ENCODE measurements at places on chromosomes 6 and 20.
A peak's percentile ranks its signal among the peaks of the same experiment; 100 is the strongest.

- no peak for DNase-seq
These were observed 112.1 kb downstream of the TOX2 start for GRCh38 chr20:44026647-44027342.

- DNase-seq = no peak
These were observed 853 bp downstream of the SLC22A3 start for GRCh38 chr6:160349020-160349441.

GRCh38 chr6:55569638-55570037, 9.4 kb downstream of the HMGCLL1 start:
- no peak for DNase-seq

DNA sequence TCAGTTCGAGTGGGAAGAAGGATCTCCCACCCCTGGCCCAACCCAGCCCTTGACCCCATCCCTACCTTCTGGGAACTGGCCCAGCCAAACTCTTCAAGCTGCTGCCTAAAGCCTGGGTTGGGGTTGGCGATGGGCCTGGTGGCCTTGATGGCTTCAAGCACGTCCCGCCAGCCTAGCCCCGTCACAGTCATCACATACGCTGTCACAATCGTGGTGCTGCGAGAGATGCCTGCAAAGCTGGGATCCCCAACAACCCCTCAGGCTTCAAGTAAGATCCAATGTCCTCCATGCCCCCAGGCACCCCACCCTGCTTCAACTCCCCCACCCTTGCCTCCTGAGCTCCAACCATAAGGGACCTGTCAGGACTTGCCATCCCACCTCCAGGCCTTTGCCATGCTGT, 7.8 kb downstream of the DUSP15 start:
- DNase-seq = no peak

DNA sequence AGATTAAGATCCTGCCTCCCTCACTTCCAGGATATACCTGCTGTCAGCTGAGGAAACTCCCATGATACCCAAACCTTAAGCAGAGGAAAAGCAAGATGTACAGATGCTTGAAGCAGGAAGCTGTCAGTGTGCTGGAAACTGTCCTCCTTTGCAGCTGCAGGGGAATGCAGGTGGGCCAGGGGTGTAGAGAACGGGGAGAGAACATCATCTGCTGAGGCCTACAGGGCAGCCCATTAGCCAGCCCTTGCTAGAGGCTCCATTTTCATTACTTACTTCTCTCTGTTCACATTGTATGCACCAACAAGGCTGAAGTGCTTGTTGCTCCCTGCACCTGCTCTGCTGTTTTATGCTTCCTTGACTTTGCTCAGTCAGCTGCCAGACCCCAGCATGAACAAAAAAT, 119.1 kb downstream of the PRND start:
- no peak for DNase-seq

DNA sequence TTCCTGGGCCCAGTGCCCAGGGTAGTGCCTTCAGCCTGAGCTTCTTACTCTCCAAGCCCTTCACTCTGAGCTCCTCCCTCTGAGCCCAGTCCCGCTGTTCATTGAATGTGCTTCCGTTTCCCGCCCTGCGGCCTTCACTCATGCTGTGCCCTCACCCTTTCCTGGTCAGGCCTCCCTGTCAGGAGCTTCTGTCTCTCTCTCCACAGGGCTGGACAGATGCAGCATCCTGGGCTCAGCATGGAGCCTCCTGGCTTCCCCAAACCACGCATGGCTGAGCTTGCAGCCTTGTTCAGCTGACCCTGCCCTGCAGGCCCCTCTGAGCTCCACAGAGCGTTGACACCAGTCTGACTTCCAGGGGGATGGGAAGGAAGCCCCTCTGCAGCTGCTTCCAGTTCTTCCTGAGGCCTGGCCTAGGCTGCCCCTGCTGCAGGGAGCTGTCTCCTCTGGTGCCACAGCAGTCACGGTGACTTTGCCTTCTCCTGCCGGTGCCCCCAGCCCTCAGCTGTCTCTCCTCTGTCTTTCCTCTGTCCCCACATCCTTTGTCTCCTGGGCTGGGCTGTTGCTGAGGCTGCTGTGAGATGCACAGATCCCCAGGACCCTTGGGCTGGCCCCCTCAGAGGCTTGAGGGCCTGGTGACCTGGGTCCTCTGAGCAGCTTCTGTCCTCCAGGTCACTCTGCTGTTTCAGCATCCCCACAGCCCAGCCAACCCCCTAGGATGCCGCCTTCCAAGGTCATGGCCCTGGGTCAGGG, 7.9 kb upstream of the MYT1 start:
- no peak for DNase-seq

- no peak for DNase-seq
These were observed 25.7 kb upstream of the MRAP2 start for GRCh38 chr6:84007871-84008270.

DNA sequence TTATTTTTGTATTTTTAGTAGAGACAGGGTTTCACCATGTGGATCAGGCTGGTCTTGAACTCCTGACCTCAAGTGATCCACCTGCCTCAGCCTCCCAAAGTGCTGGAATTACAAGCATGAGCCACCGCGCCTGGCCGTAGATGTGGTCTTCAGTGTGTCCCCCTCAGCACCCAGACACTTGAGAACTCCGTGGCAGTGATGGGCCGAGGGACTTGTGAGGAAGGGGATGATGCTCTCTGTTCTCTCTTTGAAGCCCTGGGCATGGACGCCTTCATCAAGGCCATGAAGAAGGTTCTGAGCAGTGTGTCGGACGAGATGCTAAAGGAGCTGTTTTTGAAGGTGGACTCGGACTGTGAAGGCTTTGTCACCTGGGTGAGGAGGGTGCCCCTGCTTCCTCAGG, 16.9 kb downstream of the EFCAB8 start:
- no peak for DNase-seq

GRCh38 chr6:138246650-138247440, 28.6 kb upstream of the PBOV1 start:
- no peak for DNase-seq

GRCh38 chr6:4906293-4907276, 97.3 kb downstream of the RPP40 start:
- no peak for DNase-seq

DNA sequence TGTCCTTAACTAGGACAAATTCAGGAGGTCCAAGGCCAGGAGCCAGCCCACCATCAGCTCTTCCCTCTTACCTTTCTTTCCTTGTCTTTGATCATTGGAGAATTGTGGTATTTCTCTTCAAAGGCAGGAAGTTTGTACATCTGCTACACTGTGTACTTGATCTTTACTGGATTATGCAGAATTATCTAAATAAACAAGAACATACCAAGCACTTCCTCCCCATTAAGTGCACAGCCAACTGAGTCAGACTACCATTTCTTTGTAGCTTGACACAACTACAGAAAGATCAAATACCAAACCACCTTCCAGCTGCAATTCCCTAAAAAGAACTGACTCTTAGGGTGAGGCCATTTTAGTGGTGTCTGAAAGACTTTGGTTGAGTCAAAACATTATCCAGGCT, 195.1 kb downstream of the HDGFL1 start:
- no peak for DNase-seq

DNA sequence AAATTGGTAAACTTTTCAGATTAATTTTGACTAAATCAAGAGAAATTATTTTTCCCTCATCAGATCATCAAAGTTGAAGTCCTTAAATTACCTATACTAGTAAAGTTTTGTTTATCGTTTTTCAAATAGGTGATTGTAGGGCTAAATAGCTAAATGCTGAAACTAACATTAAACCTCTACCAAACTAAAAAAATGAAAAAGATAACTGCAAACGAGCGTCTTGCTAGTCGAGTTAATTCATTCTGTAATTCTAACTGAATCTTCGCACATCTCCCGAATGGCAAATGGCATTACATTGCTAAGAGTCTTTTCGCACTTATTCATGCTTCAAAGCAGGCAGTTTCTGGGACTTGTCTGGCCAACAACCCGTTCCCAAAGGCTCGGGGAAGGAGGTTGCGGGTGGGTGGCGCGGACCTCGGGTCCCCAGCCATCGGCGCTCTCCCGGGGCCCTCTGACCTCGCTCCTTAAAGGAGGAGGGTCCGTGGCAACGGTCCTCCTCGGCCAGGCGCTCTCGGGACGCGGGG, 43.8 kb downstream of the POPDC3 start:
- peak; percentile 13 for DNase-seq

DNA sequence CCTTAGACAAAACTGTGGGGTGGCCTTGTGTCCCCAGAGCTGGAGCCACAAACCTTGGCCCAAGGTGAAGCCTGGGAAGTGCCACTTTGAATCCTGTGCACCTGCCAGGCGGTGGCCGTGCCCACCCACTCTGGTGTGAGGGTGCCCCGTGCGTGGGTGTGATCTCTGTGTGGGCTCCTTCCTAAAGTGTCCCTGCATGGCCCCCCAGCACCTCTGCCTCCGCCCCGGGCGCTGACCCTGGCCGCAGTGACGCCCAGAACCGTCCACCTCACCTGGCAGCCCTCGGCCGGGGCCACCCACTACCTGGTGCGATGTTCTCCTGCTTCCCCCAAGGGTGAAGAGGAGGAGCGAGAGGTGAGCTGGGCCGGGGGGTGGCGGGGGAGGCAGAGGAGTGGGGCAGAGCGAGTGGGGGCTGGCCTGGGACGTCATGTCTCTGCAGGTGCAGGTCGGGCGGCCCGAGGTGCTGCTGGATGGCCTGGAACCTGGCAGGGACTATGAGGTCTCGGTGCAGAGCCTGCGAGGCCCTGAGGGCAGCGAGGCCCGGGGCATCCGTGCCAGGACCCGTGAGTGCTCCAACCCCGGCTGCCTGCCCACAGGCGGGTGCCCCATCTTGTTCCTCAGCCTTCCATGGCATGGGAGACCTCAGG, 18.3 kb downstream of the COL20A1 start:
- DNase-seq = no peak

DNA sequence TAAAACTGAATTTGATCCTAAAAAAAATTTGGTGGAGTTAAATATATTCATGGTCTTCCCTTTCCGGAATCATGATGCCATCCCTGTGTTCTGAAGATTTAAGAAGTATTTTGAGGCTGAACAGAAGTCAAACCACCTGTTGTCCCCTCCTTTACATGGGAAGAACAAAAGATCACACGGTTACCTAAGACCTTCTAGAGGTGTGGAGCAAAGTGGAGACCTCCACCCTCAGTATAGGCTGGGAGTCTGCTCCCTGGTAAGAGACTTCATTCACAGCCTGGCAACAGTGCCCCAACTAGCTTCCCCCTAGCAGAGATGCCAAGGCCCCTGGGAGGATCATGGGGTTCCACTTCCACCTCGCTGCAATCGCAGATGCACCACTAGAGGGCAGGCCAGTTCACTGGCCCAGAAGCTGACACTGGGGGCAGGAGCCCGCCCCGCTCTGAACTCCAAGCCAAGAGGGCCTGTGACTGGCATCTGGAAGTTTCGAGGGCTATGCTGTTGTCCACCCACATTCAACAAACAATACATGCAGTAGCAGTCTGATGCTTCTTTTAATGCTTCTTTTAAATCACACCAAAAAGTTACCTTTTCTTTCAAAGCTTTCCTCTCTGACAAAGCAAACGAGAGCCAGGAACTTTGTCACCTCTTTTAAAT, 19.5 kb upstream of the UBE2J1 start:
- peak; percentile 86 for DNase-seq
